ENCODE measurements at places on chromosomes 7 and 10.

GRCh38 chr7:48292949-48293348 lies 121.7 kb downstream of the ABCA13 start:
- no peak for DNase-seq

DNA sequence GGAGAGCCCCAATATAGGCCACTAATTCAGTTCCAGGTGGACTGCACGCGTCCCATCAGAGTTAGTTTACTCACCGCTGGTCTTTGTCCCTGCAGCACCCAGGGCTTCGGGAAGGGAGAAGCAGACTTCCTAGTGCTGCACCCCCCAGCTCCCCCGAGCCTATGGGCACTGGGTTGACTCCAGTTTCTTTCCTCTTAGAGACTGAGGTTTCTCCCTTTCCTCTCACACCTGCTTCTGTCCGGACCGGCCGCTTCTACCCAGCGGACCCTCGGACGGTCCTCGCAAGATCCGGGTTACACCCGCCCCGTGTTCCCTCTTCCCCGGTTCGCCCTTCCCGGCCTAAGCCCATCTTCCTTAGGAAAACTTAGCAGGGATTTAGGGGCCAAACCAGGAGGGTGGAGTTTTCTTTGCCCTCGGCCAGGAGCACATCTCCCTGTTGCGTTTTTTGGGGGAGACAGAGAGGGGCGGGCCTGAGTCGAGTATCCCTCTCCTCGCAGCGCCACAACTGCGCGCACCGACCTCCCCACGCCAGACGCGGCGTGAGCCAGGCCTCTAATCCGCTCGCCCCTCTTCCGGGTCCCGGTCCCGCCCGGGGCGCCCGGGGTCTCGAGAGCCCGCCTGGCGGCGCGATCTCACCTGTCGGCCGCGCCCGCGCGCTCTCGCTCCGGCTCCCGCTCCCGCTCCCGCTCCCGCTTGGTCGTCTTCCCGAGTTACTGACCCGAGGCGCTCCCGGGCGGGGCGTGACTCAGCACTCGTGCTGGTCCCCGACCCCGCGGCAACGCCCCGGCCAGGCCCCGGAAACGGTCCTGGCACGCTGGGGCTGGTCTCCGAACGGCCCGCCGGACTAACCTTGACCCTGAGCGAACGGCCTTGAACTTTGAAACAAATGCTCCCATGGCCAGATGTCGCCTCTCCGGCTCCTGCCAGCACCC lies at the start of gene AIFM2:
AIFM2 (minus strand) TSS at position 728 of the 932 bp plus-strand sequence. CDS start 8,741 bp downstream, outside the sequence.
- peak; percentile 29 for DNase-seq

DNA sequence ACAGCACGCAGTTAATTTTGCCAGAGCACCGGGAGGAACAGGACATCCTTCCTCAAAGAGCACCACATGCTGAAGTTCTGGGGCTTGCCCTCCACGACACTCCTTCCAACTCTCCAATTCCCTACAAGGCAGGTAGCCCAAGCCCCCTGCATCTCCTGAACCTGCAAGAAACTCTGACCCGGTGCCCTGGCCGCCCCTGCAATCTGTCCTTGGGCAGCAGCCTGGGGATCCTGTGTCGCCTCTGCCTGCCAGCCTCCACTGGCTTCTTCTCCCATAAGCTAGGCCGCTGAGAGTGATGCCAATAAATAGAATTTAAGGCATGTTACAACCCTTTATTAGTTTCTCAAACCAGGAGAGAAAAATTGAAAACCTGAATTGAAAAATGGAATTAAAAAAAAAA lies 182.8 kb downstream of the ELMO1 start:
- DNase-seq: no peak

- DNase-seq: no peak
Observed at GRCh38 chr7:73533742-73534141, 11.6 kb upstream of the BAZ1B start.

DNA sequence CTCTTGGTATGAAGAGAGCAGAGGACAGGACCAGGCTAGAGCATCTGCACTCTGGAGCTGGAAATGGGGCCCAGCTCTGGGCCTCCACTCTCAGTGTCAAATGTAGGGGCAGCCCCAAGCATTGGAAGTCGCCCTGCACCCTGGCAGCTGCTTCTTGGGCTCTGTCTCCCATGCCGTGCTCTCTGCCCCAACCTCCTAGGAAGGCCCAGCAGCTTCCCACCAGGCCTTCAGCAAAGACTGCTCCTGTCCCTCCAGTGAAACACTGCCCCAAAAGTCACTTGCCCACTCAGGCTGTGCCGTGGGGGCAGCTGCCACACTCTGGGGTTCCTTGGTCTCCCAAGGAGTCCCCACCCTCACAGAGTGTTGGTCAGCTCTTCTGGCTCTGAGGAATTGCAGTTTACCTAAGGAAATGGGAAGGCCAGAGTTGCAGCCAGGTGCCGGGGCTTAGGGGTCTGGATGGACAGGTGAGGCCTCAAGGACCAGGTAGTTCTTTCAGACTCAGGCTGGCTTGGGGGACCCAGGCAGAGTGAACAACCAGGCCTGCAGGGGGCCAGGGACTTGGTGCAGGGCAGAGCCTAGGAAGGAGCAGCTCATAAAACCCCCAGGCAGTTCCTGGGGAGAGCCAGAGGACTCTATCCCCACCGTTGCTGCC lies 9.4 kb upstream of the OPN4 start:
- DNase-seq: no peak

- DNase-seq: no peak
Observed at GRCh38 chr7:31466036-31466435, 47.9 kb upstream of the ITPRID1 start.

- no peak for DNase-seq
Observed at GRCh38 chr10:115861864-115862263, 411.1 kb downstream of the GFRA1 start.

DNA sequence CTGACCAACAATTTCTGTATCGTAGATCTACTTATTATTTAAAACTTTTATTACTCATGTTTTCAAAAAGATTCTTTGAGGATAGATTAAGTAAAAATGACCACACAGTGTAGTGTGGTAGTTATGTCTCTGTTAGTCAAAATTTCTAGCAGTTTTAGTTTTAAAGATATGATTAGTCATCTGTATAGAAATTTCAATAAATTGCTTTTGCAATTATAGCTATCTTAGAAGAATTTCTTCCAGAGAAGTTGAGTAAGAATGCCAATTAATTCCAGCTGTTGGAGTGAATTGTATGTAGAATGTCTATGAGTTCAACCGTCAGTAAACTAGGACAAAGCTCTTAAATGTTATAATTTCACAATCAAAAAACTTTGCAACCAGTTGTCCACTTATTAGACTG lies 229.7 kb downstream of the CDK14 start:
- no peak for DNase-seq

DNA sequence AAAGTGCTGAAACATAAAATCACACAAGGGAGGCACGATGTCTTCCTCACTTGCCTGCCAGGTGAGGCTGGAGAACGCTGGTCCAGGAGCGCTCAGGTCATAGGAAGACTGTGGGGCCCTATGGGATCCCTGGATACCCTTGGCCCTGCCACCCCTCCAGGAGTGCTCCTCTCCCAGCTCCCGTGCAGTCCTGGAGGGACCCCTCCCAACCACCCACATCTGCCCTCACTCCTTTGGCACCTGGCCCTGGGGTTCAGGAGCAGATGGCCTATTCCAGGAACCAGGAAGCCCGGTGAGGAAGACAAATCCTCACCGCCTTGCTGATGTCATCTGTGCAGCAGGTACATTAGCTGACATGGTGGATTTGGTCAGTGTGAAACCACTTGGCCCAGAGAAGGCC lies 3.7 kb upstream of the CXCL12 start:
- DNase-seq: no peak

GRCh38 chr10:110822712-110823311 lies 48.9 kb upstream of the PDCD4 start:
- DNase-seq: no peak

DNA sequence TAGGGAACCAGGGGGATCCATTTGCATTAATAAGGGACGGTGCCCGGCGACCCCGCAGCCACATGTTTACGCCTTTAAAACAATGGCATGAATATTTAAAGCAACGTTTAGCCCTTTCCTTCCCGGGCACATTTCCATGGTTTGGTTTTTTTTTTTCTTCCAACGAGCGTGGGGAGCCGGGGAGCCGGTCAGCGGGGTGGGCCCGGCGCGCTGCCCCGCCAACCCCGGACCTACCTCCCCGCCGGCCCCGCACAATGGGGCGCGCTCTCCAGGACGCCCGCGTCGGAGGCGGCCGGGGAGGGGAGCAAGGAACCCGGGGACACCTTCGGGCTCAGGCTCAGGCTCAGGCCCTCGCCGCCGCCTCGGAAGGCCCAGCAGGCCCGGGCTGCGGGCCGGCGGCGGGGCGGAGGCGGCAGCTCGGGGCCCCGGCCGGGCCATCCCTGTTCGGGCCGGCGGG lies 1.0 kb downstream of the SEPHS1 start:
- DNase-seq: no peak

- DNase-seq: no peak
Observed at GRCh38 chr7:151570366-151570915, 50.7 kb upstream of the RHEB start.

- peak; percentile 10 for DNase-seq
Observed at GRCh38 chr7:150481186-150481920, 30.9 kb downstream of the GIMAP8 start.

- DNase-seq: no peak
Observed at GRCh38 chr10:123069246-123069986, 60.6 kb downstream of the ACADSB start.

GRCh38 chr10:119233123-119233820 lies 25.9 kb downstream of the GRK5 start:
- DNase-seq: no peak

- no peak for DNase-seq
Observed at GRCh38 chr7:155737590-155737989, 74.7 kb downstream of the SHH start.

GRCh38 chr7:151595702-151596350 lies 76.1 kb upstream of the RHEB start:
- no peak for DNase-seq

DNA sequence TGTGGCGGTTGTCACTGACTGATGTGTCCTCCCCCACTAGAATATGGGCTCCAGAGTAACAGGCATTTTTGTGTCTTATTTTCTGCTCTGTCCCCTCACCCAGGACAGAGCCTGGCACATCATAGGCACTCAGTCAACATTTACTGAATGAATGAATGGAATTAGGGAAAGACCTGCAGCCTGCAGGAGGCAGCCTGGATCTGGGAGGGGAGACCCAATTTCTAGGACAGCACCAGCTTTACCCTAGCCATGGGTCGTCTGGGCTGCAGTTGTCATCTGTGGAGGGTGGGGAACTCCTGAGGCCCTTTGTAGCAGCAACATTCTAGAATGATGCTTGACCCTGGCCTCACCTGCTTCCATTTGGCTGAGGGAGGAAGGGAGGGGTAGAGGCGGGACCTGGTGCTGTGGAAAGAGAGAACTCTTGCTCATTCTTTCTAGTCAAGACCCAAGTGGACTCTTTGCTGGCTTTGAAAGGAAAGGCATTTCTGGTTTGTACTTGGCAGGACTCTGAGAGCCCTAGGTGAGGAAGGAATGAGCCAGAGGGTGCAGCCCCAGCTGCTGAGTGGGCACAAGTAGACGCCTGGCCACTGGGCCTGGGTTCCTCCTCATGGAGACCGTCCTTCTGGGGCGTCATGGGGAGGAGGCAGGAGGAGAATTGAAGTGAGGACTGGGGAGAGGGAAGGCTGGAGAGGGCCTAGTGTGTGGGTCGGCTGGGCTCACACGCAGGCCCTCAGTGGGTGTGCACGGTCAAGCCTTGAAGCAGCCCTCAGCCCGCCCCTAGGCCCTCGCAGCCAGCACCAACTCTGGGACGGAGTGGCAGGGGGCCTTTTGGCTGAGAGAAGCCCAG lies 8.9 kb downstream of the FGF8 start:
- DNase-seq: no peak

DNA sequence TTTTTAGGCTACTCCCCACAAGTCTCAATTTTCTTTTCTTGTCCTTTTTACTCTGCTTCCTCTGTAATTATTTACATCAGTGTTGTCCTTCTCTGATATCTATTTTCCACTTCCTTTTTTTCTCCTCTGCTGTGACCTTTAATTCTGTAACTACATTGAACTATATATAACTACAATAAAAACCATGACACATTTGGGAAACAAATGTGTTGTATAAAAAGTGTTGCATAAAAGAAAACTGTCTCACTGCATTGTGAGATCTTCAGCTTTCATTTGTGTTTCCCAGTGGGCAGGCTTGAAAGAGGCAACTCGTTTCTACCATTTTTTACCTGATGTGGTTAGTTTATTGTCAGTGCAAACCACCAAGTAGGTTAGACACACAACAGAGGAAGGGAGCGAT lies 483.9 kb upstream of the NRP1 start:
- no peak for DNase-seq

- DNase-seq: no peak
Observed at GRCh38 chr7:21253740-21254687, 173.9 kb upstream of the SP4 start.

- DNase-seq: peak; percentile 52
Observed at GRCh38 chr10:132248455-132249225, 59.1 kb downstream of the STK32C start.

DNA sequence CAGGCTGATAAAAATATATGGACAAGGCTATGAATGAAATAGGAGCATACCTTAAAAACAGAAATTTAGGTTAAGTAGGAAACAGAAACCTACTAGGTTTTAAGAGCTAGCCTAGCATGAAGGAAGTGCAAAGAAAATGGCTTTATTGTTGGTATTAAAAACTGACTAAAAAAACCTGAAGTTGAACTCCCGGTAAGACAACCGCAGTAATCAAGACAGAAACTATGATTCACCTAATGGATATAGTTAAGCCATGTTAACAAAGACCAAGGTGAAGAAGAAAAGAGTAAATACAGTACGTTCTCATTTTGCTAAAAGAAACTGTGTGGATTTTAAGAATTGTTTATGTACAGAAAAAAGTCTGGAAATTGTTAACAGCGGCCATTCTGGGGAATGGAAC lies 2.5 kb downstream of the RTKN2 start:
- DNase-seq: no peak

DNA sequence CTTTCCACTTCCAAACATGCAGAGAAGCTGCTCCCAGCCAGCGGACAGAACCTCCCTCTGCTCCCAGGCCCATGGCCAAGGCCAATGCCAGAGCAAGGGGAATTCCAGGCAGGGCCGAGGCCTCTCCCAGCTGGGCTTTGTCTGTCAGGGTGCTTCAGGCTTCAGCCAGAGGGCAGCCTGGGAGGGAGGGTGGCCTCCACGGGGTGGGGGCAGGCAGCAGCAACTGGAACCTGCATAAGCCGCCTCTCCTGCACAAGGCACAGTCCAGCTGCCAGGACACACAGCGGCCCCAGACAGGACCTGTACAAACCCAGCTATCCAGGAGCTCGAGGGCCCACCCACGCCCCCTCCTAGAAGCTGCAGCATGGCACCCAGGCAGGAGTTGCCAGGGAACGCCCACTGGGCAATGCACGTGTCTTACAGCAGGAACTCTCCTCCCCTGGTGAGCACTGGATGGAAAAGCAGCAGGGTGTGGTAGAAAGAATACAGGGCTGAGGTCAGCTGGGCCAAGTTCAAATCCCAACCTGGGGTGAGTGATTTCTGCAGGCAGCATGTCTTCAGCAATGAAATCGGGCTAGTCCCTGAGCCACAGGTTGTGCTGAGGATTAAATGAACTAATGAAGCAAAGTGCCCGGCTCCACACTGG lies 7.6 kb downstream of the FAM53B start:
- DNase-seq: no peak

All from stimulated activated CD4-positive, alpha-beta T cell treated with anti-CD3 and anti-CD28 coated beads, TNF-alpha, amount 100 ng/mL, for 4 hours (primary cell).